Type B pancreatic cell (in vitro differentiated cells): ENCODE measurements at places on chromosomes 13 and 19.

DNA sequence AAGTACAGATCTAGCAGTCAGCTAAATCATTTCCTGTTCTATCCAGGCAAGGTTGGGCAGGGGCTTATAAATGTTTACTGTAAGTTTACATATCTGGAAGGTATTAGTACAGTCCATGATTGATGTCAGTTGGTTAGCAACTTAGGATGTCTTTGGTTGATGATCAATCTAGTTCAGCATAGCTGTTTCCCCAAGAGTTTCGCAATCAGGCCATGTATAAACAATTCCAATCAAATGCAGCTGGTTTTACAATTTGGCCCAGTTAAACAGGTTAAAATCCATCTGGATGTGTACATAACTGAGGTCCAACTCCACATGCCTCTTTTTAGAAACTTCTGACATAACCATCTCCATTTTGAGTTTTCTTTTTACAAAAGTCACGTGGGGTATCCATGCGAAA lies 6.9 kb downstream of the ZNF221 start:
- DNase-seq: no peak

DNA sequence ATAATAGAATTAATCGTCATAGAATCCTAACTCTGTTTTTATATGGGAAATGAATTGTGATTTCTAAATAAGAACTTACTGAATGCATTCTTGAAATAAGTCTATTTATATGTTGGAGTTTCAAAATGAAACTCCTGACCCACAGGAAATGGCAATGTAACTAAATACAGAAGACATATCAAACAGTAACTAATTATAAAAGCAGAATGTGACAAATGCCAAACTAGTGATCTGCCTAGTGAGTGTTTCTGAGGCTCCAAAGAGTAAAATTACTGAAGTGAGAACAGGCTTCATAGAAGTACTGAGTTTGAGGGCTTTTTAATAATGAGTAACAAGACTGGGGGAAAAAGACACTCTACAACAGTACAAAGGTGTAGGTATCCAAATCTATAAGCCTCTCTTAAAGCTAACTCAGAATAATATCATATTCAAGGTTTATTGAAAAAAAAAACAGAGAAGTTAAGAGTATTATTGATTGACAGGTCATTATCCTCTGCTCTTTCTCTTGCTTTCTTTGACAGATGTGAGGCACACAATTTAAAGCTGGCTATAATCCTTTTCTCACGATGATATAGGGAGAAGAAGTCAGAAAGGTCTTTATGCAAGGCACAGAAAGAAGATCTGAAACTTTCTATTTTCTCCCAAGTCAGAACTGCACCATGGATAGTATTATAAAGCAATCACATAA lies 17.4 kb upstream of the ATXN8OS start:
- DNase-seq: no peak

- no peak for DNase-seq
Measured at GRCh38 chr19:11649941-11650340, 52.7 kb downstream of the ZNF627 start.

DNA sequence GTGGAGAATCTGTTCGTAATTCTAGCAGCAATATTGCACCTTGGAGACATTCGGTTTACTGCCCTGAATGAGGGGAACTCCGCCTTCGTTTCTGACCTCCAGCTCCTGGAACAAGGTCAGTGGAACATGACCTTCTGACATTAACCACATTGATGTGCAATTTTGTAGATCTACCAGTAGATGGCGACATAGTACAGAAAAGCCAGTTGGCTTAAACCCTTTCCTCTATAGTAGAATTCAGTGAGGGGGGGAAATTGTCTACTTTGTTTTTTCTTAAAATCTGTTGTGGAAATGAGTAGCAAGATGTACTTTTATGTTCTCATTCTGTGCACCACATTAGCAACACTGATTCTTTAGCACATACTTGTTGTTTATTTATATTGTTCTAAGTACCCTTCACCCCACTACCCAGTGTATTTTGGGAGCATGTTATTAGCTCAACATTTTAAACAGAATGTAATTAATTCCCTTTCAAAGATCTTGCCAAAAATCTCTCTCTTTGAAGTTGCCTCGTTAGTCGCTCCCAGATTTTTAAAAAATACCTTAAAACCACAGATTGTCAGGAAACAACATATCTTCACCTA lies 332.2 kb downstream of the MYO16 start:
- no peak for DNase-seq

DNA sequence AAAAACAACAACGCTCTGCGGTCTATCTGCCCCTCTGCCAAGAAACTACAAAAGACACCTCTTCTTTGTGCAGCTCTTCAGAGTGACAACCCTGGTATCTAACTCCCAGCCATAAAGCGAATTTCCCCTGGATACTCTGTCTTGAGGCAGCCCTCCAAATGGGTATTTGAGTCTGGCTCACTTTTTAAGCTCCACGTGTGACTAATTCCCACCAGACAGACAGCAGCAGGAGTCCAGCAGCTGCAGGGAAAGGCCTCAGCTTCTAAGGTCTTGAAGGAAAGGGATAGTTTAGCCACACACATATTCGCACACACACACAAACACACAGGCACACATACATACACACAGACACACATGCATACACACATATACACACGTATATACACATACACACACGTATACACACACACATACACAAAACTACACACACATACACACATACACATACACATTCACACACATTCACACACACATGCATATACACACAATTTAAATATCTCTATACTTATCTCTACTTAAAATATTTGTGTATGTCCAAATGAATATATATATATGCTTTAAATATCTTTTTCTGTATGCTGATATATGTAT lies 188.8 kb downstream of the TSHZ3 start:
- DNase-seq: no peak
